Stimulated activated CD8-positive, alpha-beta memory T cell treated with anti-CD3 and anti-CD28 coated beads, Interleukin-4, amount 100 ng/mL, for 24 hours (primary cell): ENCODE measurements at places on chromosomes 3 and 15.

DNA sequence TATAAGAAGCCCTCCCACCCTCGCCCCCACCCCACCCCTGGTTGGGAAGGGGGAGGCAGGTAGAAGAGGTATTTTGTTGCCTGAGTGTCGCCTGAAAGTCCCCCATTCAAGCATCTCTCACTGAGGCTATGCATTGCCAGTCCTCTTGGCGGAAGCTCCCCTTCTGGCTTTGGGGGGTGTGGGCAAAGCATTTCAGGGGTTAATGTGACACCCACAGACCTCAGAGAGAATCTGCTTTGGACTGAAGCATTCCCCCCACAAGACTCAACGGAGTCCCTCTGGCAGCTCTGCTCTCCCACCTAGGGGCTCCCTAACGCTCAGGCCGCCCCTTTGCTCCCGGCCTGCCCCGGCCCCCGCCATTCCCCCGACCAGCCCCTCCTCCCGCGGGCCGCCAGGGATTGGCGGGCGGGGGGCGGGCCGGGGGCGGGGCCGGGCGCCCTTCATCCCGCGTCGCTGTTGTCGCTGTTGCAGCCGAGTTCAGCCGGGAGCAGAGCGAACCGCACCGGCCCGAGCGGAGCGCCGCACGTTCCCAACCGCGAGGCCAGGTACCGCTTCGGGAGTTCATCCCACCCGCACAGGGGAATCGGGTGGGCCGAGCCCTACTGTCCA is at the start of gene SLC38A3:
SLC38A3 (plus strand) TSS at position 468 of the 609 bp plus-strand sequence. CDS start 8,929 bp downstream, outside the sequence.
- DNase-seq = no peak

GRCh38 chr3:128408693-128409623 is 57.7 kb downstream of the DNAJB8 start:
- DNase-seq = no peak

GRCh38 chr15:96349857-96350720 is 19.6 kb downstream of the NR2F2 start:
- no peak for DNase-seq

GRCh38 chr3:162400697-162401096 is 904.1 kb downstream of the OTOL1 start:
- no peak for DNase-seq

DNA sequence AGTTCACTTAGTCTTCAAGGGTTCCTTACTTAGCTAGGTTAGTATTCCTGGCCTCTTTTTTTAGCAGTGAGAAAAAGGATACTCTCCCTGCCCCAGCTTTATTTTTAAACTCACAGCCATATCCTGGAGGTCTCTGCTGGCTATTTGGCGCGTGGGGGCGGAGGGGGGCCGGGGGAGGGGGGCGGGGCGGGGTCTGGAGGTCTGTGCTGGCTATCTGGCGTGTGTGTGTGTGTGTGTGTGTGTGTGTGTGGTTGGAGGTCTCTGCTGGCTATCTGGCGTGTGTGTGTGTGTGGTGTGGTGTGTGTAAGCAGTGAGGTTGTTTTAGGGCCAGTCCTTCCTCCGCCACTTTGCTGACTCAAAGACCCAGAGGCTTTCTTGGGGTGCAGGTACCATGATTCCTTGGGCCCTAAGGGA is 579 bp upstream of the PLAAT1 start:
- DNase-seq = no peak

DNA sequence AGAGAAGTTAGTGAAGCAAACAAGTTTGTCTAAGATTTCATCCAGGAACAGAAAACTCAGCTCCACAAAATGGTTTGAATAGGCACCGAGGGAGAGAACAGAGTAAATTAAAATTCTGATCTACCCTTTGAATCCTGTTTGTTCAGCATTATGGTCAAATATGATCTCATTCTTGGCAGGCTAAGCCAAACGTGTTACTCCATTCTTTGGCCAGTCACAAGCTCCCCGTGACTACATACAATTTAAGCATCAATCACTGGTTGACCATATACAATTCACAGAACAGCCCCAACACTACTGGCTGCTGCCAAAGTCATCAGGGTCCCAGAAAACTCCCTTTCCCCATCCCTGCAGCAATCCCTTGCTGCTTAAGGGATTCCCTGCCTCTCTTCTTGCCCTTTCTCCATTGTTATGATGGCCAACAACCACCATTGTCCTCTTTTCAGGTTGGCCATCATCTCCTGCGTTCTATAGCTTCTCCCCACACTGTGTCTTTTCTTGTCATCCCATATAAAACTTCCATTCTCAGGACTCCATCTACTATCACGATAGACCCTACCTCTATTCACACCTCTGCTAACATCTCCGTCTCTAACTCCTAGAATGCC is 46.3 kb downstream of the GOLIM4 start:
- no peak for DNase-seq
